ENCODE measurements at places on chromosomes 5 and 9.

GRCh38 chr9:68780720-68781119 is 75.7 kb downstream of the PIP5K1B start:
- DNase-seq = no peak

GRCh38 chr9:129026442-129027223 is 1.5 kb downstream of the SH3GLB2 start:
- no peak for DNase-seq

DNA sequence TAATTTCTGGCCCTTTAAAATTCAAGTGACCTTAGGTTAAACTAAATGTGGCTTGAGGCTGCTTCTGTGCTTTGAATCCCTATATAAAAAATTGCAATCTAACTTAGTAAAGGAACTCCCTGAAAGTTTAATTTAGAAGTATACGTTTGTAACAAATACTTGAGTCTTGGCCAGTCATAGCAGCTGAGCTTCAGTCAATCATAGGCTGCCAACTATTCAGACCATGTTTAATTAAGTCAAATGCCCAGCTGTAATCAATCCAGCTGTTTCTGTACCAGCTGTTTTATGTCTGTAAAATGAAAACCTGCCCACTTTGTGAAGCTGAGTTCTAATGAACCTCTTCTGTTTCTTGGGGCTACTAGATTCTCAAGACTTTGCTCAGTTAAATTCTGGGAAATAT is 760.1 kb downstream of the MAT2B start:
- no peak for DNase-seq

DNA sequence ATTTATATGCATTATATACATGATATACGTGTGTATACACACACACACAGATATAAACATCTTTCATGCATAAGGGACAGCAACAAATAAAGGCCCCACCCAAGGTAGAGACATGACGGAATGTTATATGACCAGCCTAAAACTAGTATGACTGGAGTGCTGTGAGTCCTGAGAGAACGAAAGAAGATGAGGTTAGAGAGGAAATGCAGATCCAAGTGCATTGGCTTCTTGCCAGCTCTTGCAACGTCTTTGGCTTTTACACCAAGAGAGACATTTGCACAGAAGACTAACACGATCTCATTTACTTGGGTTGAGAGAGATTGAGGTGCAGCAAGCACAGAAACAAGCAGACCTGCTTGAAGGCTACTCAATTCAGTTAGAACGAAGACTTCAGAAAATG is 23.0 kb downstream of the CDH10 start:
- DNase-seq = no peak

- DNase-seq = no peak
These were observed 1.1 kb upstream of the ELL2 start for GRCh38 chr5:95962785-95963184.

DNA sequence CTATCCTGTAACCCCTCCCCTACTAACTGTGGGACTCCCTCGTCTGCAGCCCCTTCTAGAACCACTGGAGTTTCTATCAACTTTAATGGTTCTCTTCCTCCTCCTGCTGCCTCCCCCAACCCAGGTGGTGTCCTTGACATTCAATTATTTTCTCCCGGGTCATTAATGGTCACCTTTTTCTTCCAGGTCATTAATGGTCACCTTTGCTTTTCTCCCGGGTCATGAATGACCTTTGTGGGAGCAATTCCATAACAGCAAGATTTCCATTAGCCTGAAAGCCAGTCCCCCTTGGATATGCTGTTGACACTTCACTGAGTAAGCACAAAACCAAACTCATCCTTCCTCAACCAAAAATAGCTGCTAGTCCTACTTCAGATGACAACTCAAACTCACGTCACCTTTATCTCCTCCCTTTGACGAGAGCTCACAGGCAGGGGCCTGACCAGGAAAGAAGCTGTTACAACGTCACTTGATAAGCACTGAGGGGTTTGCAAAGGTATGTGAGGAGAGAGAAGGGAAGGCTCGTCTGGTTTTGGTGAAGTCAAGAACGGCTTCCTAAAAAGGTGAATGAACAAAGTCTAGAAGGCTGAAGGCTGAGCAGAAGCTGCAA is 10.9 kb downstream of the CCDC127 start:
- DNase-seq = no peak

- DNase-seq = no peak
These were observed 39.0 kb upstream of the DMXL1 start for GRCh38 chr5:119031905-119032304.

DNA sequence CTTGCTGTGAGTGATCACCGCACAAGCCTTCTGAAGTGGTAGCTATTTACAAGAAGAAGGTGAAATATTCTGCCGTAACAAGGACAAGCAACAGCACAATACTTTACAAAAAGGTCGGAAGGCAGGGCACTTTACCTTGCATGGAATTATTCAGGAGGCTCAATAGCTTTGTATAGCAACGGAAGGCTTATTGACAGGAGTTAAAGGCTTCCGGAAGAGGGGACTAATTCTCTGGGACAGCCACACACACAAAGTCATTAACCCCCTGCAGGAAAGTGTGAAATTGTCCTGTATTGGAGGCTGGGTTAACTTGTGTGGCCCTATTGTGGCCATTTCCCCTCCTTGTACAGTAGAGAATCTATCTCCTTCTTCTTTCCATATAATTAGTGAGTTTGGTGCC is 199.3 kb upstream of the SEMA6A start:
- DNase-seq = no peak

- DNase-seq = no peak
These were observed 43.8 kb downstream of the STOM start for GRCh38 chr9:121326130-121326838.

DNA sequence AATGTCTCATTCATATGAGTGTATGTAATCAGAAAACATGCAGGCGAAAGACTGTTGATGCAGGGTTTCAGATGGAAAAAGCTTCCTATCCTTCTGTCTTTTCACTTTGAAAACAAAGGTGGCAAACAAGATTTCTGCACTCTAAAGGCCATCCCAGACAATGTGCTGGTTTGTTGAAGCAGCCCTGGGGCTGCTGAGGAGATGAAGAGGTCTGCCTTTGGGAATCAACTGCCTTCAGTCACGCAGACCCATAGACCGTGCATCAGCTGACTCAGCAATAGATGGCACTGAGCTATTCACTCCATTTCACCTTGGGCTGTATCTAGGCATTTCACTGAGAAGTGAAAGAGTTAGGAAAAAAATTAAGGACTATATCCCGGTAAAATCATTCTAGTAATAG is 60.5 kb upstream of the C5orf46 start:
- DNase-seq = no peak

GRCh38 chr5:156534085-156534484 is 207.1 kb downstream of the SGCD start:
- DNase-seq = no peak

DNA sequence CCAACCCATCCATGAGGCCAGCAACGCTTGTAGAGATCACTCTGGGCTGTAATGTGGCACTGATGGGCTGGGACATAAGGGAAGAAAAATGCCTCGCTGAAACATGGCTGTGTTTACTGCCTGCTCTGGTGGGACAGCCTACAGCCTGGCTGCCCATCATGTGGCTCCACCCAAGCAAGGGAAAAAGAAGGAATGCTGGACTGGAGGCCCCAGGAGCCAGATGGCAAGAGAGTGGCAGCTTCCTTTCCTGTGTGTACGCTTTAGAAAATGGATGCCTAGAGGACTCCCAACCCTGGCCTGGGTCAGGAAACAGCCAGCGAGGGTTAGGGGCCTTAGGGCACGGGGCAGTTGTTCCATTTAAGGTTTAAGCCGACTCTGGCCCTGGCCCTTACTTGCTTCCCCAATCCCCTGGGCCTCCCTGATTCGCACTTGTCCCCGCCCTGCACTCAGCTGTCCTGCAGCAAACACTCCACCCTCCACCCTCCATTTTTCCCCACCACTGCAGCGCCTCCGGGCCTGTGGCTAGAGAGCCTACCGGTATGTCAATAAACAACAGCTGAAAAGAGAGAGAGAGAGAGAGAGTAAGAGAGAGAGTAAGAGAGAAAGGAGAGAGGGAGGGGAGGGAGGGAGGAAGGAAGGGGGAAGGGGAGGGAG is 819.4 kb downstream of the SEMA5A start:
- no peak for DNase-seq

DNA sequence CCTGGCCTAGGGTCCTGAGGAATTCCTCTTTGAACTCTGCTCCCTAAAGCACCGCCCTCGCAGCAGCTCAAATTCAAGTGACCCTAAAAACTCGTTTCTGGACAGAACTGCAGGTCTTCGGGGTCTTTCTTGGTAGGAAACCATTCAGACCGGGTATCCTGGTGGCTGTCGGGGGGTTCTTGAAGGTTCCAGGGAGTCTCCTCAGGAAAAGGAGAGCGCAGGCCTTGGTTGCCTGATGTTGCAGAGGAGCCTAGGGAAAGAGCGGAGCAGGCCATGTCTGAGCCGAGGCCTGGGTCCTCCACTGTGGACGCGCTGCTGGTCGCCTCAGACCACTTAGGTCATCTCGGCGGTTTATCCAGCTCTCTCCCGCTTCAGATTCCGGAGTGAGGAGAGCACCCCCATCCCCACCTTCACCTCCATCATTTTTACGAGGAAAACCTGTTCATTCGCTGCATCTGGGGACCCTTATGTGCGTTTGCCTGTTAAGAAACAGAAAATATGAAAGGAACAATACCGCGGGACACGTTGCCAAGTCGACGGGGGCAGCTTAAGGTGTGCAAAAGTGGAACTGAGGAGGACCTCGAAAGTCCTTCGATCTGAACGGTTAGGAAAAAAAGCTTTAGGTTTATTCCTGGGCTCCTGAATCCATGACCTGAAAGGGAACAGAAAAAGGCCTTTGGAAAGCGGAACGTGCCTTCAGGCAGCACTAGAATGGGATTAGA is 299.4 kb downstream of the PARP8 start:
- no peak for DNase-seq

DNA sequence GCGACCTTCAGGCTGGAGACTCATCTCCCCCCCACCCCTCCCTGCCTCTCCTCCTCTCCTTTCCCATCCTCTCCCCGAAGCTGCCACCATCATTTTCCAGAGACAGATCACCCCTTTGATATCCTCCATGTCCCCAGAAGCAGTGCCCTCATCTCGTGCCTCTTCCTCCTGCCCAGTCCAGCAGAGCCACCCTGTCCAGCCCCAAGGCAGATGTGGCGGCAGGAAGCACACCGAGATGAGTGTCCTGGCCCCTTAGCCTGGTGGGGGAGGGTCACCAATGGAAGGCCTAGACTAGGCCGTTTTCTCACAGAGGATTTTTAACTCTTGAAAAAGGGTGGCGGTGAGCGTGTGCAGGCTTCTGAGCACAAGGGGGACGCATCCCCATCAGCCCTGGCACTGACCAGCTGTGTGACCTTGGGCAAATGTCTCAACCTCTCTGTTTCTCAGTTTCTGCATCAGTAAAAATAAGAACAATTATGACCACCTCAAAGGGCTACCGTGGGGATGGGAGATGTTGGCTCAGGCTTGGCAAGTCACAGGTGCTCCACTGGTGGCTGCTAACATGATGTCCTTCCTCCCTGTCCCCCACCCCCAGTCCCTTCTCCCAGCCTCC is 48.9 kb downstream of the SARDH start:
- no peak for DNase-seq

Measured in NCI-H2081 treated with DMSO at 0.1 percent for 48 hours (cell line).